ENCODE measurements at places on chromosomes 6 and 20.

DNA sequence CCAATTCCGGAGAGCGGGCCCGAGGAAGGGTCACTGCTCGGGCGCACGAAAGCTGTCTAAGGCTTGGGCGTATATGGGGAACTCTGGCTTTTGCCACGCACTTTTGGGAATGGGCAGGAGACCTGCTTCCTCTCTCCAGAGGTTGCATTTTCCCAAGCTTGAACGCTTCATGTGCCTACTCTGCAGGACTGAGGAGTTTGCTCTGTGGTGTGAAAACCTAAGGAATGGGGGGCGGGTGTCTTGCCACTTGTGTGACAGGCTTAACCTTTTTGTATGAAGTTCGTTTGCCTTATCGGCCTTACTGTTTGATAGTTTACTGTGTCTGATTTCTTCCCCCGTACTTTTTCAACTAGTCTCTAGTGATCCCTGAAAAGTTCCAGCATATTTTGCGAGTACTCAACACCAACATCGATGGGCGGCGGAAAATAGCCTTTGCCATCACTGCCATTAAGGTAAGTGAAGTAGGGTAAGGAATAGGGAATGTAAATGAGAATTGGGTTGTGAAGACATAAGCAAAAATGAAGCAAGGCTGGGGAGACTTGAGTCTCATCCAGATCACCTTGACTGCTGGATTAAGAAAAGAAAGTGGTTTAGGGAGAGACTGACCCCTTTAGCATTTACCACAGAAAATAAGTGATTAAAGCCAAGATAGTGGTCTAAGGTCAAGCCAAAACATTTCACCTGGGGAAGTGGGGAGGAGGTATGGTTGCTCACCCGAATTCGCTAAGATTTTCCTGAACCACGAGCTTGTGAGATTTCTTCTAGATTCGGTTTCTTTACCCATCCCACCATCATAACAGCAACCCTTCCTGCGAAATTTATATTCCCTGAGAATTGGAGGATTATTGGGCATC lies 627 bp downstream of the RPS18 start:
- peaks cover 63% of the 10 kb centered on the region for H3K4me1 ChIP-seq
- peak; percentile 14 for ATAC-seq
- H3K4me3 ChIP-seq: peak overlapping the region; percentile 93
- H3K27me3 ChIP-seq: no peaks in the 10 kb centered on the region
- peak overlapping the region; percentile 98 for H3K27ac ChIP-seq

DNA sequence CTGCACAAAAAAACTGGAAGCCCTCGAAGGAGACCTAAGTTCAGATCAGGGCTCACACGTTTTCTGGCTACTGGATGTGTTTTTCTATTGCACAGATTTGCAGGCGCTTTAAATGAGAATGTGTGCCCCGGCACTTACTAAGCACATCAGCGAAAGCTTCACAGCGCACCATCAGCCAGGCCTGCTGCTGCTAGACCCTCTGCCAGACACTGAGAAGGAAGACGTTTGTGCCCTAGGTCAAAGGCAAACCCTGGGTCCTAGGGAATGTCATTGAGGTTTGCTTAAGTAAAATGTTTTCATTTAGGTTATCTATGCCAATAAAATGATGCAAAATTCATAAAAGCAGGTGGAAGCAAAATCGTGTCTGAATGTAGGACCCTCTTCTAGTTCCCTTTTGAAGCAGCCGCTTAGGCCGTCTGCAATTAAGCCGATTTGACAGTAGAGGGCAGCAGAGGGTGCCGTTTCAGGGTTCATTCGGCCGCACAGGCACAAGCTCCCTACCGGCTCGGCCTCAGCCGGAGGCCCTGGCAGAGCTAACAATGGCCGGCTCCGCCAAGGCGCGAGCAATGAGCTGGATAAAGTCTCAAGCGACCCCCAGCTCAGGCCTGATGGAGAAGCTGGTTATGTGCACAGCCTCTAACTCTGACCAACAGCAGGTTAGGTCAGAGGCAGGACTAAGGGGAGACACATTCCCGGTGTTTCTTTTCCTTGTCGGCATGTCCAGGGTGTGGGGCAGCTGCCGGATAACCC lies 107.2 kb upstream of the FOXA2 start:
- peak; percentile 69 for ATAC-seq
- H3K4me3 ChIP-seq: no peak overlapping the region
- no peaks in the 10 kb centered on the region for H3K4me1 ChIP-seq
- H3K36me3 ChIP-seq: no peaks in the 10 kb centered on the region
- H3K27ac ChIP-seq: no peak overlapping the region
- H3K27me3 ChIP-seq: no peaks in the 10 kb centered on the region

- peaks cover 7% of the 10 kb centered on the region for H3K4me1 ChIP-seq
- H3K27ac ChIP-seq: no peak overlapping the region
- no peaks in the 10 kb centered on the region for H3K36me3 ChIP-seq
- H3K4me3 ChIP-seq: peak overlapping the region; percentile 73
- peaks cover 66% of the 10 kb centered on the region for H3K27me3 ChIP-seq
Measured at GRCh38 chr6:138162111-138162954, 594 bp downstream of the ARFGEF3 start.

DNA sequence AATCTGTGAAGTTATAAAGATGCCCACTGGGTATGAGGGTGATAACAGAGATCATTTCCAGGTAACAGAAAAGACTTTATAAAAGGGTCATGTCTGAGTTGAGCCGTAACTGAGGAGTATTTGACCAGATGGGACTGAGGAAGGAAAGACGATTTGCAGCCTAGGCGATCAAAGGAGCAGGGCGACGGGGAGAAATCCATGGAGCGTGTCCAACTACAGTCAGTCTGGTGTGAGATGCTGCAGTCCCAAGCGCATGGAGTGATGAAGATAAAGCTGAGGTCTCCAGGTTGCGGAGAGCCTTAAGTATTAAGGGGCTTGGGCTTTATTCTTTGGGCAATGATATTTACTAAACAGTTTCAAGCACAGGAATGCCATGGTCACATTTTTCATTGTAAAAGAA lies 166.7 kb downstream of the PRKN start:
- H3K4me1 ChIP-seq: no peaks in the 10 kb centered on the region
- no peak overlapping the region for H3K27ac ChIP-seq
- H3K4me3 ChIP-seq: no peak overlapping the region
- no peak for ATAC-seq
- no peaks in the 10 kb centered on the region for H3K27me3 ChIP-seq
- H3K36me3 ChIP-seq: peaks cover 30% of the 10 kb centered on the region

- no peak overlapping the region for H3K27ac ChIP-seq
- H3K27me3 ChIP-seq: no peaks in the 10 kb centered on the region
Measured at GRCh38 chr6:28121876-28122275, 2.5 kb upstream of the ZSCAN16 start.

- H3K4me1 ChIP-seq: no peaks in the 10 kb centered on the region
- no peak overlapping the region for H3K4me3 ChIP-seq
- H3K27ac ChIP-seq: no peak overlapping the region
- ATAC-seq: no peak
- peaks cover 13% of the 10 kb centered on the region for H3K27me3 ChIP-seq
Measured at GRCh38 chr6:18058429-18058828, 64.0 kb downstream of the NHLRC1 start.

DNA sequence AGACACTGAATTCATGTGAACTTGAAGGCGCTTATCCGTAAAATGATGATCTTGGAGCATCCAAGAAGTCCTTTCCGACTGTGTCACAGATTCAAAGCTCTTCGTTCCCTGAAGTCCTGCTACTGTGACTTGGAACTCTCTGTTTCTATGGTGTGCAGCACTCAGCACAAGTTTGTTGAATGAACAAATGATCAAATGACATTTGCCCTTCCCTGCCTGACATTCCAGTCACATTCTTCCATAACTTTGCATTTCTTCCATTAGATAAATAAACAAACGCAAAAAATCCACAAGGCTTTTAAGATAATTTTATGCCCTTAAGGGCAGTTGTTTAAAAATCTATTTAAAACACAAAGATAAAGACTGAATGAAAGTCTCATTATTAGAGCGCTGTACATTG lies 39.9 kb downstream of the SGK1 start:
- no peaks in the 10 kb centered on the region for H3K36me3 ChIP-seq
- H3K27ac ChIP-seq: no peak overlapping the region
- no peaks in the 10 kb centered on the region for H3K27me3 ChIP-seq
- no peak for ATAC-seq
- H3K4me1 ChIP-seq: peaks cover 7% of the 10 kb centered on the region
- H3K4me3 ChIP-seq: no peak overlapping the region

DNA sequence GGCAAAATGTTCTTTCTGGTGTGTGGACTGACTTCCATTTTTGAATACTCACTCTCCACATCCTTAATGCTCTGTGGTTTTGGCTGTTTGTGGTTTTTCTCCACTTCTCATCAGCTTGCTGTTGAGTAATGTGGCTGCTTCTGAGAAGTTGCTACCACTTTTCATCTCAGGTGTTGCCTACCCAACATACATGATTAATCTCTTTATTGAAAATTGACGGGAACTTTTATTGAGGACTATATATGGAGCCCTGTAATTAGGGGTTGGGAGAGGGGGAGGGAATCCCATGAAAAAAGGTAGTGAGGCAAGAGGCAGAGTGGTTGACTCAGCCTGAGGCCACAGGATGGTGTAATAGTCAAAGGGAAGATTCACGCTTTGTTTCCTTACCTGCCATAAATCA lies 17.6 kb downstream of the IL22RA2 start:
- no peak overlapping the region for H3K27ac ChIP-seq
- H3K4me3 ChIP-seq: no peak overlapping the region
- peak; percentile 56 for ATAC-seq

GRCh38 chr6:28747631-28748157 lies 176.1 kb downstream of the TRIM27 start:
- peaks cover 4% of the 10 kb centered on the region for H3K36me3 ChIP-seq
- H3K4me3 ChIP-seq: no peak overlapping the region
- ATAC-seq: no peak
- H3K27ac ChIP-seq: no peak overlapping the region

DNA sequence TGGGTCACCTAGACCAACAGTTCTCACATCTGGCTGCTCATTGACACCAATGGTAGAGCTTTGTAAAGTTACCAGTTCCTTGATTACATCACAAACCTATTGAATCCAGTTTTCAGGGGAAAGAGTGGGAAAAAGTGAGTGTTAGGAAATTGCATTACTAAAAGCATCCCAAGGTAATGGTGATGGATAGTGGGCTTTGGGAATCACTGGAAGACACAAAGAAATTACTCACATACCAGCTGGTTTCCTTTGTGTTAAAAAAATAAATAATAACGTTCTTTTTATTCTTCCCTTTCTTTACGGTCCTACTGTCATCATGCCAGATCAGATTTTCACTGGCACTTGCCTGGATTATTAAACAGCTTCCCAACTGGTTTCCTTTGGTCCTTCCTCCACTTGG lies 370.7 kb downstream of the RFPL4B start:
- H3K4me3 ChIP-seq: no peak overlapping the region
- no peak overlapping the region for H3K27ac ChIP-seq
- H3K27me3 ChIP-seq: no peaks in the 10 kb centered on the region
- no peaks in the 10 kb centered on the region for H3K36me3 ChIP-seq
- no peaks in the 10 kb centered on the region for H3K4me1 ChIP-seq

DNA sequence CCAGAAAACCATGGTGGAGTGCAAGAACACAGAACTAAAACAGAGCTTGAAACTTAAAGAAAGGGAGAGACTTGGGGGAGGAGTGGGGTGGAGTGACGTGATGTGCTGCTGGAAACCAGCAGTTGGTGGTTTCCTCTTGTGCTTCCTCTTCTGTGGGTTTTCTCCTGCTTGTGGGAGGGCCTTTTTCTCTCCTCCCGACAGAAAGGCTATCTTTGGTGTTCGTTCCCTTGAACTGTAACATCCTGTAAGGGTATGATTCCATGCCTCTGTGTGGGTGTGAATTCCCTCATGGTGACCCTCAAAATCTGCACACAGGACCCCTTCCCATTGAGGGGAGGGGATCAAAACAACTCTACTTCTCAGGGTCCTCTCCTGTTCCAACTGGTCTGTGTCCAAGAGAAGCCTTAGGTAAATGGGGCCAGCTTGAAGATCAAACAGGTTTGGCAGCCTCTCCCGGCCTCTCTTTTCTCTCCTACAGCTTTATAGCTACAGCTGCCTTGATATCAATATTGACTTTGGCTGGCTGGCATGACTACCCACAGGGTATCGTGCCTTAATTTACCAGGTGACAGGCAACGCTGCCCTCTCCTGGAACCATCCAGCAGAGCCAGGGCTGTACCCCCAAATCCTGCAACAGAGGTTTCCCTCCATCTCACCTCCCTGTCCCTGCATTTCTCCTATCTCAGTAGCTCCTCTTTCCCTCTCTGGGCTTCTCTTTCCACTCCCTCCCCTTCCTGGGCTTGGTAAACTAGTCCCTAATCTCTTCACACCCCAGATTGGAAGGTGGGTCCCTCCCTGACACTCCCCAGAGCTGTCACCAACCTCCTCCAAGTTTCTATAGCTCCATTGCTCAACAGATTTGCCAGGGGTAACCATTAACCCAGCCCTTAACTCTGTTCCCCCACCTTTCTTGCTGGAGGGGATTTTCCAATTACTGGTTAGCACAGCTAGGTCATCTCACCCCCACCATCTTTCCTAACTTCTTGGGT lies 1.5 kb upstream of the MSH5 start:
- H3K4me1 ChIP-seq: peaks cover 62% of the 10 kb centered on the region
- peak overlapping the region; percentile 90 for H3K27ac ChIP-seq
- peak; percentile 37 for ATAC-seq
- peaks cover 33% of the 10 kb centered on the region for H3K36me3 ChIP-seq
- H3K27me3 ChIP-seq: no peaks in the 10 kb centered on the region

DNA sequence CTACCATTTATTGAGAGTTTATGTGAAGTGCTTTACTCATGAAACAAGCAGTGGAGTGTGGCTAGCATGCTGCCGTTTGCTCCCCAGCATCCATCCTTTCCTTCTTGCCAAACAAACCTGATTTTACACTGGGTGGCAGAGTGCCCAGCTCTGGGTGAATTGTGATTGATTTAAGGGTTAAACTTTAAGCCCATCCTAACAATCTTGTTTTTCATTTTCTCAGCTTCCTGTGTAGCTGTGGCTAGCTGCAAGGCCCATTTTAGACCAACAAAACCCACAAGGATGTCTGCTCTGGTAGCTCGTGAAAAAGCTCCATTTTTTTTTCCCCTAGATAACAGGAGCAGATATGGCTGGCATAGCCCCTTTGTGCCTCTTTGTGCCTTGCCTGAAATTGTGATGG lies 77.7 kb upstream of the KCNG1 start:
- ATAC-seq: no peak
- H3K4me1 ChIP-seq: peaks cover 34% of the 10 kb centered on the region
- H3K27me3 ChIP-seq: no peaks in the 10 kb centered on the region
- H3K27ac ChIP-seq: peak overlapping the region; percentile 20

GRCh38 chr6:112254921-112255320 lies 554 bp upstream of the LAMA4 start:
- H3K4me3 ChIP-seq: no peak overlapping the region
- H3K27me3 ChIP-seq: peaks cover 39% of the 10 kb centered on the region
- H3K27ac ChIP-seq: no peak overlapping the region
- H3K4me1 ChIP-seq: peaks cover 17% of the 10 kb centered on the region
- no peaks in the 10 kb centered on the region for H3K36me3 ChIP-seq
